Activated CD8-positive, alpha-beta T cell treated with anti-CD3 and anti-CD28 coated beads, Interleukin-2, amount 10 ng/mL, durations not matched to agents 7 days and 5 days (primary cell): ENCODE measurements at places on chromosomes 5 and 9. TPM values are rescaled to one million over a fixed set of nuclear protein-coding genes. Genes with fewer than 3 reads are reported as not detected.

- DNase-seq = no peak
These were observed 54.6 kb downstream of the LHFPL2 start for GRCh38 chr5:78594021-78594420.

GRCh38 chr9:4197548-4197947, 102.3 kb downstream of the GLIS3 start:
- DNase-seq = no peak

CERCAM gene
- total RNA-seq = 3.9 TPM

DNA sequence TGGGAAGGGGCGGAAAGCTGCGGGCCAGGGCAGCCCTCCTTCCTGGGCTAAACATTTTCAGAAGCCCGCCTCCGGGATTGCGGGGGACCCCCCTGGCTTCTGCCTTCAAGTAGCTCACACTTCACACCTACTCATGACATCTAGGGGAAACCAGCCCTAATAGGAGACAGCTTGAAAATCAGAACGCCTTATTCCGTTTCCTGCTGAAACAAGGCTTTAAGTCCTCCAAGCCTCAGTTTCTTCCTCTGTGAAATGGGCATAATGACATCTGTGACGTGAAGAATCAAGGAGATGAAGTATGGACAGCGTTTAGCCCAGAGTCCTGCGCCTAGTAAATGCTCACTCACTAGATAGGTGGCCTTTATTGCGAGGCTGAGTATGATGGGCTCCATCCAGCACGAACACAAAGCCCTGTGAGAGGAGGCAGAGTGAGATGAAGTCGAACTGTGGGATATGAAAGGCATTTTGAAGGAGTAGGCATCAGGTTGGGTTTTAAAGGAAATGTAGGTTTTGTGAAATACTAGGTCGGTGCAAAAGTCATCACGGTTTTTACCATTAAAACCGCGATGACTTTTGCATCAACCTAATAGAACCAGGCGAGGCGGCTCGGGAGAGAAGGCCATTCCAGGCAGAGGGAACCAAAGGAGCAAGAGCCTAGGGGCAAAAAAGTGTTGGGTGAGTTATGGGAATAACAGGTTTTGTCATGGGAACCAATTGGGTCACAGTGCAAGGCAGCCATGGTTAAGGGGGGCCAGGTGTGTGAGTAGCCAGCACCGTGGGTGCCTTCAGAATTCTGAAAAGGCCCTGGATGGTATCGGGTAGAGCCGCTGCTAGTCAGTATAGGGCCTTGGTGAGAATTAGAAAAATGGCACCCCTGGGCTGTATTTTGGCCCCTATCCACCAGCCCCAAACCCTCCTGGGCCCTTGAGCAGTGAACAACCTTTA, 1.0 kb upstream of the TSC1 start:
- DNase-seq = no peak

CCDC152 gene
- total RNA-seq = 7.0 TPM

GLDC gene
- total RNA-seq = 0.58 TPM

- no peak for DNase-seq
These were observed 503.6 kb upstream of the PAPPA start for GRCh38 chr9:115649991-115650472.

ZNF462 gene
- not detected for total RNA-seq

GRCh38 chr9:93303258-93303771, 119.4 kb downstream of the WNK2 start:
- peak; percentile 15 for DNase-seq

DNA sequence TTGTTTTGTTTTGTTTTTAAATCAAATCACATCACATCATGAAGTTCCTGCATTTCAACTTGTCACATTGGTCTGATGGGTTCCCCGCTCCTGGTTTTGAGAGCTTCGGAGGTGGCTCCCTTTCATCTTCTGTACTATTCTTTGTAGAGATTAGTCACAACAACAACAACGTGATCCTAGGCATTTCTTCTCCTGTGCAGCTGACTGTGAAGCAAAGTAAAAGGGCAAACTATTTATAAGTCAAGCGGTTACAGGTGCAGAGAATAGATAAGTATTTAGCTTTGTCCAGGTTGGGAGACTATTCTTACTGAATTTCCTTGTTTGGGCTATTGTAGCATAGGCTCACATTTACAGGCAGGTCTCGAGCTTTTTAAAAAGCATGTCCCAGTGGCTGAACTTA, 197.7 kb upstream of the CDKN2B start:
- DNase-seq = no peak

GRCh38 chr5:139649082-139649991, 1.2 kb downstream of the CXXC5 start:
- DNase-seq = no peak

GRCh38 chr9:129289131-129289731, 111.2 kb upstream of the IER5L start:
- no peak for DNase-seq

GLRA1 gene
- total RNA-seq = not detected

GRCh38 chr5:179872828-179873575, 14.4 kb upstream of the MRNIP start:
- DNase-seq = no peak

GRCh38 chr9:129230302-129230701, 52.2 kb upstream of the IER5L start:
- no peak for DNase-seq

- DNase-seq = no peak
These were observed 5.1 kb downstream of the GLDC start for GRCh38 chr9:6640268-6641051.

- no peak for DNase-seq
These were observed 6.1 kb downstream of the GAS1 start for GRCh38 chr9:86941197-86941596.

DNA sequence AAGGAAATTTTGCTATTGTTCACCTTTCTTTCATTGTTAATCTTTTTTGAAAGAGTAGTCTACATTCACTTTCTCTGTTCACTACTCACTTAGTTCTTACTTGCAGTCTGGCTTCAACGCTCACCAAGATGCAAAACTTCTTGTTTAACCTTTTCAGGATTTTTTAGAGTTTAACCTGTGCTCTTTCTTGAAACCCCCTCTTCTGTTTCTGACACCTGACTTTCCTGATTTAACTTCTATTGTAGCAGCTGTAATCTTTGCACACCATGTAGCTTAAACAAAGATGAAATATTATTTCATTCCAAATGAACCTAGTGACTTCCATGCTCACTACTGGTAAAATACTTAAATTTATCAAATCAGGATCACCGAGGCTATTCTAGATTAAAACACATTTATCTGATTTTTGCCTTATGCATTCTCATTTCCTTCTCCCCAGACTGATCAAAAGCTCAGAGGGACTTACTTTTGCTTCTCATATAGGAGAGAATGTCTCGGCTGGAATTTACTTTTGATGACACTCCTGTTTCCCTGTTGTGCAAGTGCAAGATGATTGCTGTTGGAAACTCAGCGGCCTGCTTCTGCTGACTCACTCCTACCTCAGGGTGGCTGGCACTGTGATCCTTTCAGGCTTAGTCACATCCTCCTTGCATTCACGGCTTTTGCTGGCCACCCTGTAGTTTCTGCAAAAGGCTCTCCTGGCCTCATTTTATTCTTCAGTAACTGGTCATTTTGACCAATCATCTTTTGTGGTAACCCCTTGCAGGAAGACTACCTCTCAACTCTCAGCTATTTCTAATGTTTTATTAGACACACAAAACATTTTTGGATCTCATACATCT, 109.3 kb upstream of the IFNE start:
- peak; percentile 67 for DNase-seq

SHISAL2B gene
- total RNA-seq = not detected

DNA sequence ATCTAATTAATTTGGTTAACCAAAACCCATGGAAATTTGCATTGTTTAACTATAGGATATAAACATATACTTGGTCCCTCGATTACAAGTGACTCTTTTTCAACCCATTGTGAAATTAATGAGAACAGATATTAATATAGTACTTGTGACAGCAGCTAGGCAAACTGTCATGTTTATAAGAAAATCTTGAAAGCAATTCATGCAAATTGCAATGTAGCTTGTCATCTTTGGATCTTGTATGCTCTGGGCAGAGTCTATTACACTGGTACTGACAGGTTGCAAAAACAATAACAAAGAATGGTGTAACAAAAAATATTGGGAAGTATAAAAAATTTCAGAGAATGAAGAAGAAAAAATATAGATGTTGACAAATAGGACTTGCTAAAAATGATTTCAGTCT, 941.0 kb downstream of the DNAH5 start:
- DNase-seq = no peak

GRCh38 chr5:115709585-115709984, 83.7 kb upstream of the TMED7 start:
- DNase-seq = no peak

DNA sequence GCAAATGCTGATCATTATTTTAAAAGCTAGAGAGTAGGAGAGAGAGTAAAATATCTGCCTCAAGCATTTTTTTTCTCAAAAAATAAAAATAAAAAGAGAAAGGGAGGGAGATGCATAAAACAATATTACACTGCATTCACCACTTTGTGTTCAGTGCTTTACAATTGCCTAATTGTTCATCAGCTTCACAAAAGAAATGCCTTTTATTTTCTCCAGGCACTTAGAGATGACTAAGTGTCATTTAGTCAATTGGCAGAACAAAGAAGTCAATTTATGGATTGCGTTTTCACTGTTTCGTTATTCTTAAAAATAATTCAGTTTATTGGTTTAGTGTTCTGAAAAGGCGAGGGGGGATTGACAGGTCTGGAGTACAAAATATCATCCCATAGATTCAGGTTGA, 232.5 kb upstream of the CCNH start:
- DNase-seq = no peak

GRCh38 chr9:81622471-81623255, 66.7 kb downstream of the TLE1 start:
- DNase-seq = no peak

EXOSC2 gene
- total RNA-seq = 59.6 TPM

GRCh38 chr9:126398403-126399058, 71.9 kb downstream of the MVB12B start:
- DNase-seq = peak; percentile 81

FST gene
- not detected for total RNA-seq

GRCh38 chr9:35905051-35905781, 786 bp upstream of the HRCT1 start:
- DNase-seq = no peak

CDH9 gene
- total RNA-seq = not detected

TRIO gene
- total RNA-seq = 6.6 TPM

DNA sequence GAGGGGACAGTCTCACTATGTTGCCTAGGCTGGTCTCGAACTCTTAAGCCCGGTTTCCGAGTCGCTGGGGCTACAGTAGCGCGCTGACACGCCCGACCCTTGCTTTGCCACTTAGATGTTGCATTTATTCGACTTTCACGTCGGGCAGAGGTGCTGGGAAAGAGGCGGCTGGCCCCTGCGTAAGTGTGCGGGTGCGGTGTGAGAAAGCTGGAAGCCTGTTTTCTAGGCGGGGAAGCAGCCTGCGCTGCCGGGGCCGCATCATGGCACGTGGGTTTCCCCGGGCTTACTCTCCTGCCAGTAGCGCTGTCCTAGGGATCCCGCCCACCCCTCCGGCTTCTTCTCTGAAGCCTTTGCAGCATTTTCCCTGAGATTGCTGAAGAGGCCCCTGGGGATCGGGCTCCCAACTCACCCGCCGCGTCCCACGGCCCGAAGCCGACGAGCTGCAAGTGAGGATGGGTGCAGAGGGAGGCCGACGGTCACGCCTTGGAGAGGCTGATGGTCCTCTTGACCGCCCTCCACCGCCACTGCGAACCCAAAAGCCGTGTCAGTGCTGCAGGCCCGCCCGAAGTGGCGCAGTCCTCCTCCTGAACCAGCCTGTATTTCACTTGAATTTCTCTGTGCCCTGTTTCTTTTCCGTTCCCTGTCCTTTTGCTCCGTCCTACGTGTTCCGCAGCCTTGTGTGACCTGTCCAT, 5.8 kb upstream of the TRIM41 start:
- DNase-seq = peak; percentile 68

GRCh38 chr9:121551985-121552753, 52.5 kb upstream of the GGTA1 start:
- no peak for DNase-seq

GRCh38 chr5:5628866-5629606, 206.6 kb downstream of the ICE1 start:
- no peak for DNase-seq

MACIR gene
- total RNA-seq = 6.7 TPM

- no peak for DNase-seq
These were observed 72.7 kb upstream of the RARS1 start for GRCh38 chr5:168413596-168413995.
